BJ (cell line): ENCODE measurements at places on chromosomes 6 and 20. TPM values are rescaled to one million over a fixed set of nuclear protein-coding genes. Genes with fewer than 3 reads are reported as not detected.

ABT1 gene
- polyA plus RNA-seq = 16.1 and 18.4 TPM in 2 replicates

OPRL1 gene
- 0.66 and 0.97 TPM in 2 replicates for polyA plus RNA-seq

EDN3 gene
- polyA plus RNA-seq = not detected in 2 replicates

OXT gene
- not detected in 2 replicates for polyA plus RNA-seq

TAF11 gene
- polyA plus RNA-seq = 15.2 and 24.7 TPM in 2 replicates

PTGIS gene
- 28.8 and 39.0 TPM in 2 replicates for polyA plus RNA-seq

PXMP4 gene
- 7.8 and 11.2 TPM in 2 replicates for polyA plus RNA-seq

ARFGAP1 gene
- polyA plus RNA-seq = 49.8 and 76.5 TPM in 2 replicates

PACSIN1 gene
- 0.02 and 0.04 TPM in 2 replicates for polyA plus RNA-seq

EHMT2 gene
- 19.3 and 32.8 TPM in 2 replicates for polyA plus RNA-seq
